ENCODE measurements at places on chromosomes 12 and 14.

DNA sequence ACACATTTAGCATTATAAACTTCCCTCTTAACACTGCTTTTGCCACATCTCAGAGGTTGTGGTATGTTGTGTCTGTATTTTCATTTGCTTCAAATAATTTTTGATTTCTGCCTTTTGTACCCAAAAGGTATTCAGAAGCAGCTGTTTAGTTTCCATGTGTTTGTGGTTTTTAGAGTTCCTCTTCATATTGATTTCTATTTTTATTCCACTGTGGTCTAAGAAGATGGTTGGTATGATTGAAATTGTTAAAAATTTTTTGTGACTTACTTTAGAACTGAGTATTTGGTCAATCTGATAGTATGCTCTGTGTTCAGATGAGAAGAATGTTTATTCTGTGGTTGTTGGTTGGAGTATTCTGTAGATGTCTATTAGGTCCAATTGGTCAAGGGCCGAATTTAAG lies 76.4 kb downstream of the IFNG-AS1 start:
- DNase-seq = no peak

GRCh38 chr12:72869024-72869423 lies 596.9 kb downstream of the TRHDE start:
- no peak for DNase-seq

- DNase-seq = no peak
Observed at GRCh38 chr14:54299410-54300363, 97.1 kb upstream of the CDKN3 start.

DNA sequence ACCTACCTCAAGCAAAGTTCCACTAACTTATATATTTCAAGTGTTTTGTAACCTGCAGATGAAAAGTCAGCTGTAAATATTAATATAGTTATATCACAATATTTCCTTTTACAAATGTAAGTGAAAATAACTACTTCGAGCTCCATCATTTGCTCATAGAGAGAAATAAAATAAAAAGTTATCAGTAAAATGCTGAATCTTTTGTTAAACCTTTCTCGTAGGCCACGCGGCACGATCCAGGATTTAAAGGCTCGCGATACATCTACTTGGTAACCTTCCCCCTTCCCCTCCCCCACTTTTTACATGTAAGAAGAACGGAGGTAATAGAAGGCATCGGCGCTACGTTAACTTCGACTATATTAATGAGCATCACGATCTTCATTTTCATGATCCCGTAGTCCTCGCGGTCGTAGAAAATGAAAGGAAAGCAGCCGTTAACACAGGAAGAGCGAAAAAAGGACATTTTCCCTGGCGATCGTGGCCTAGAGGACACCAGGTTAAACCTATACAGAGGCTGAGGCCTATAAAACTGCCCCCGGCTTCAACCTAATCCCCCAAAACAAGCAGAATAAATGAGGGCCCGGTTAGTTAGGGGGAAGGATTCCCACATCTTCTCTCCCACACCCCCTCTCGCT lies 508 bp downstream of the HNRNPC start:
- peak; percentile 26 for DNase-seq

DNA sequence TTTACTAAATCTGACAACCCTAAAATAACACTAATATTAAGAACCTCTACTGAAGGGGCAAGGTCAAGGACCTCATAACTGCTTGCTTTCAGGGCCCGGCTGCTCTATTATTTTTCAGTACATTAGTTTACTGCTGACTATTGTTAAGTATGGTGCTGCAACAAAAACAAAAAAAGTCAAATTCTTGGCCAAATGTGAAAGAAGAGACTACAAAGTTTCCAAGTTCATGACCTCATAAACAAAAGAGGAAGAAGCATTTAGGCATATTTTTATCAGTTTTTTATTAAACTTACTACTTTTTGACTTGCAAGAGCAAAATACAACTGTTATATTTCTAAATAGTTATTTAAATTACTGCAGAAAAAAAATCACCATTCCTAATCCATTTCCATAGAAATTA lies 109.8 kb upstream of the GPHB5 start:
- no peak for DNase-seq
